ENCODE measurements at places on chromosomes 1 and 21.

DNA sequence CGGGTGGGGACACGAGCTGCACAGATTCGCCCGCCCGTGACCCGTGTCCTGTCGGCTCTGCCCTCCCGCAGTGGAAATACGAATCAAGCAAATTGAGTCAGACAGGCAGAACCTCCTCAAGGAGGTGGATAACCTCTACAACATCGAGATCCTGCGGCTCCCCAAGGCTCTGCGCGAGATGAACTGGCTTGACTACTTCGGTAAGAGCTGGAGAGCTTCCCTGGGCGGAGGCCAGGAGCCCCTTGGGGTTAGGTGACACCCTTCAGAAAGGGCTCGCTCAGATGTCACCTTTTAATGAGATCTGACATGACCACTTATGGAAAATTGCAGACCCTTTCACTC lies 489 bp downstream of the CDCA8 start:
- DNase-seq = no peak

- DNase-seq = no peak
These were observed 2.8 kb downstream of the TGFB2 start for GRCh38 chr1:218347723-218348627.

- no peak for DNase-seq
These were observed at the start of gene RAB25 for GRCh38 chr1:156060937-156061636. Gene RAB25 (plus strand): TSS chr1:156061160. CDS start chr1:156061401, 241 bp downstream.

GRCh38 chr1:225428881-225429455 lies 1.1 kb upstream of the LBR start:
- DNase-seq = no peak

DNA sequence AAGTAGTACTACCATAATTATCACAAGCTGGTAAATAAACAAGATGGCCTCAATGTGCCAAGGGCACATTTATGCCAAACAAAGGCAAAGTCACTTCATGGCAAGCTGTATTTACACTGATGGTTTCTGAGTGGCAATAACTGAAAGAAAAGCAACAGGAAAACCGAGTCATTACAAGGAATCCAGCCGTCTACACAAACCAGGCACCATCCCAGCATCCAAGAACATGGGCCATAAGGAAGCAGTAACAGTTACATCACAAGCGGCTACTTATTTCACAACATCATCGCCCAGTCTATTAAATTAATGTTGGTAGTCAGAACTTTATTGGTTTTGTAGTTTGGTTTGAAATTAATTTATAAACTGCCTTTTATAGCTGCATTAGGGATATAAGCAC lies 214.2 kb downstream of the RERE start:
- DNase-seq = no peak

DNA sequence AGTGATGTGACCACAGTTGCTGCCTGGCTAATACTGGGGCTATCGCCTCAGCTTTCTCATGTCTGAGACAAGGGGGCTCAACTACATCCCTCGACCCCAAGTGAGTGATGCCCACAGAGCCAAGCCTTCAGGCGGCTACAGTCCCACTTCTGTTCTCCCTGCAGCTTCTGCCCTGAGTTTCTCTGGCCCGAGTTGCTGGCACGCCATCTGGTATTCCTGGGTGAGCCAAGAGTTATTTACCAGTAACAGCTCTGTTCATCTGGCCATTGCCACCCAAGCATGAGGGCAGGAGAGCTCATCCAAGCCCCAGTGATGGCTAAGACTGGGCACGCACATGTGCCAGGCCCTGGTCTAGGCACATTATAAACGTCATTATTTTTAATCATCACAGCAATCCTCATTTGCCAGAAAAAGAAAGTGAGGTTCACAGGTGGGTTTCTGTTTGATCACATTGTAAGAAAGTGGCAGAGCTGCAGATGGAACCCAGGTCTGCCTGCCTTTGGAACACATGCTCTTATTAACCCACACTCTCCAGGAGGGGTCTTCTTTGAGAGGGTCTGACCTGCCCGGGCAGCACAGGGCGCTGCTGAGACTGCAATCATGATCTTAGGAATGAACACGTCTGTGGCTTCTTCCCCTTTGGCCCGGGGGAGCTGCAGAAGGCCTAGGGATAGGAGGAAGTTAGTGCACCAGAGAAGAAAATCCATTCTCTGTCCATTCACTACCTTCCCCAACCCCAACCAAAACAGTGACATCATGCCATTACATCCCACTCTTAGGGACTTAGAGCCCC lies 27.5 kb downstream of the KCND3 start:
- DNase-seq = no peak

DNA sequence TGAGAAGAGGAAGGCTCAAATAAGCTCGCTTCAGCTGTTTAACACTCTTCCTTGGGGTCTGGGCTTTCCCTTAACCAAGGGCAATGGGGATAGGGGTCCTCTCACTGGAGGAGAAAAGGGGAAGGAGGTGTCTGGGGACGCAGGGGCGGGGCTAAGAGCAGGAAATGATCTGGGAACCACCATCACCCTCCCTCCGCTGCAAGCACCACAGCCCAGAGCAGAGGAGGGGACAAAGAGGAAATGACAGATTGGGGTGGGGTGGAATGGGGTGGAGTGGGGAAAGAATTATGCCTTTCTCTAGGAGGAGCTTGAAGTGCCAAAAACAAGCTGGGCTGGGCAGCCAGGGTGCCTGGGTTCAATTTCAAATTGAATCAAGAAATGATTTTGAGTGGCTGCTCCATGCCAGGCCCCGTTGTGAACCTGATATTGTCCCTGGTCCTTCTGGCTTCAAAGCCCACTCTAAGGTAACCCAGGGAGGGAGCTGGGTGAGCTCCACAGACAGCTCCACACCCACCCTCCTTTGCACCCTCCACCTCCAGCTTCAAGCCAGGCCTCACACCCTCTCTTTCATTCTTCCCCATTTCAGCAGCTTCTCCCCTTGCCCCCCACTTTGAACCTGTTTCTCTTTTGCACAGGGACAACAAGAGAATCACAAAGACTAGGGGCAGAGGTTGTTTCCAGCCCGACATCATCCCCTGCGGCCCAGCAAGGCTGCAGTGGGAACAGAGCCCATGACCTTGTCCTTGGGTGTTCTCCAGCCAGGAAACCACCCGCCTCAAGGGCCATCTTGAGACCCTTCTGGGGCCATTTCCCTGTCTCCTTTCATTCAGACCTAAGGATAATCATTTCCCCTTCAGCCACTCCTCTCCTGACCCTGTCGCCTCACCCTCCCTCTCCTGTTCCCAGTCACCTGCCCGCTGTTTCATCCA lies 1.1 kb downstream of the ARHGAP30 start:
- DNase-seq = peak; percentile 87

GRCh38 chr1:154502744-154503115 lies 518 bp upstream of the SHE start:
- no peak for DNase-seq

DNA sequence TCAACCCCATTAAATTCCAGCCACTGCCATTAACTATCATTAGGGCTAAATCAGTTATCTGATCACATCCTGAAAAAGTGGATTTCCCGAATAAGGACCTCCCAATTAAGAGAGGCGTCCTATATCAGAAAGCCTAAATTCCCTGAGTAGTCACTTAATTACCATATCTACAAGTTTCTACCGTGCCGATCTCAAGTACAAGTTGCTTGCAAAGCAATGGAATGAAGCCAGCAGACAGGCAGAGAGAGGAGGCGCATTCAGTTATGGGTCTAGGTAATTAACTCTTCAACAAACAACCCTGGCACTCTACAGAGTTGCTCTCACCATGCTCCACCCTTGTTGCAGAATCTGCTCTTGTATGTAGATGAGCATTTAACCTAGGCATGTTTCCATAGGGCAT lies 494.6 kb upstream of the RUNX1 start:
- DNase-seq = no peak

GRCh38 chr1:81834268-81834667 lies 33.5 kb downstream of the ADGRL2 start:
- no peak for DNase-seq

DNA sequence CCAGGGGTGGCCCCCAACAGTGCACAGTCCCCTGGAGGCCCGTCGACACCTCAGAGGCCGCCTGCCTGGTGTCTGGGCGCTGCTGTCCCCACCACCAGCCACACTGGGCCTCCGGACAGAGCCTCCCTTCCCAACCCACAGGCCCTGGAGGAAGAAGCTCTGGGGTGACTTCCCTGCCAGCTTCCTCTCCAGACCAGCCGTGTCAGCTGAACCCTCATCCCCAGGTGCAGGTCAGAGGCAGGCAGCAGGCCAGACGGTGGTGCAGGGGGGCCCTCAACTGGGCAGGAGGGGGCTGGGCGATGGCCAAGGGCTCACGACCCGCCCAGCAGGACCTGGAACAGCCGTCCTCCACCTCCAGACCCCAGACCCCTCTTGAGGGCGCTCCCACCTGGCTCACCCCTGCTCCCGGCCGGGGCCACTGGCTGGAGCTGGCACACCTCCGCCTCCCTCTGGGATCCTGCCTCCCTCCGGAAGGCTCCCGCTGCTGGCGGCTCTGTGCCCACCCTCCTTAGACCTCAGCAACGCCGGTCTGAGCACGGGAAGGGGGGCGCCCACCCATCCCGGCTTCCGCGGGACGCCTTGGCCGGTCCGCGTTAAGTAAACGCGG lies 520 bp downstream of the TNFRSF18 start:
- no peak for DNase-seq

DNA sequence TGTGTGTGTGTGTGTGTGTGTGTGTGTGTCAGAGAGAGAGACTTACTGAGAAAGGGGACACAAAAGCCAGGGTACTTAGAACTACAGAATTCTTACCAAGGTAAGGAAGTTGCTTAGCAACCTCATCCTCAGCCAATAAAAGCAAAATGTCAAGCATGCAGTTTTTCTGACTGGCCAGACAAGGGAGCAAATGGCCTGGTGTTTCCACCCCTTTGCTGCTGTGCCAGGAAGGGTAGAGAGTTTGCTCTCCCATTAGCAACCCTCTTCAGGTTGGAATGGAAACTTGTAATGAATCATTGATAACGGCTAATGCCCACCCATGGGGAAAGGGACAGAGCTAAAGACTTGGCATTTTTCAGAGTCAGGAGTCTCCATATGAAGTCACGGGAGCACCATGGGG lies 10.6 kb downstream of the RXRG start:
- DNase-seq = no peak

GRCh38 chr1:51690285-51690961 lies 73.5 kb downstream of the OSBPL9 start:
- no peak for DNase-seq

GRCh38 chr1:87392248-87393192 lies 63.8 kb downstream of the LMO4 start:
- no peak for DNase-seq

- no peak for DNase-seq
These were observed 133.1 kb downstream of the VAV3 start for GRCh38 chr1:107831921-107832320.

DNA sequence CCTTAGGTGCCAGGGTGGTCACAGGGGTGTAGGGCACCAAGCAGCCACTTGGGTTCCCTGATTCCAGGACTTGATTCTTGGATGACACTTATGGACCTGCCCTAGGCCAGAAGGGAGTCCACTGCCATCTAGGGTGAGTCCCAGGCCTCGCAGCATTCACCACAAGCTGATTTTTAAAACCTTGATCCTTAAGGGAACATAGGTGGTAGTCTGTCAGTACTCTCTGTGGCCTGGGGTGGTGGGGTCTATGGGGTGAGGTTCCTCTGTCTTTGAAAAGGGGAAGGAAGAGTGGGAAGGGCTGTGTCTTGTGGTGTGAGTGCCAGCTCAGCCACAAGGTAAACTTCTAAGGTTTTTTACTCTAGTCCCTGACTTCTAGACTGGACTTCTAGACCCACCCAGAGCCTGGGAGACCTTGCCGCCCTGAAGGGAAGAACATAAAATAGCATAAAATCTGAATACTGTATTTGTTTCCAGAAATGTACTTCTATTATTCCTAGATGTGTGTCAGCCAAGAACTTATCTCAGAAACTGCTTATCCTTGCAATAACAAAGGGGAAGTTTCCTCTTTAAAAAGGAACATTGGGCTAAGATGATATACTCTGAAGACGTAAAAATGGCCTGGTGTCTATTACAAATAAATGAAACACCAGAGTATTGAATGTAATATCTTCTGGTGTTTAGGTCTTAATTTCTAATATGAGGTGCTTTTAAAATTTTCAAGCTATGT lies 757.3 kb downstream of the LTN1 start:
- no peak for DNase-seq

- no peak for DNase-seq
These were observed 421.9 kb upstream of the ADAMTS5 start for GRCh38 chr21:27388825-27389224.

GRCh38 chr1:183306317-183307042 lies 111.7 kb downstream of the NMNAT2 start:
- DNase-seq = no peak

DNA sequence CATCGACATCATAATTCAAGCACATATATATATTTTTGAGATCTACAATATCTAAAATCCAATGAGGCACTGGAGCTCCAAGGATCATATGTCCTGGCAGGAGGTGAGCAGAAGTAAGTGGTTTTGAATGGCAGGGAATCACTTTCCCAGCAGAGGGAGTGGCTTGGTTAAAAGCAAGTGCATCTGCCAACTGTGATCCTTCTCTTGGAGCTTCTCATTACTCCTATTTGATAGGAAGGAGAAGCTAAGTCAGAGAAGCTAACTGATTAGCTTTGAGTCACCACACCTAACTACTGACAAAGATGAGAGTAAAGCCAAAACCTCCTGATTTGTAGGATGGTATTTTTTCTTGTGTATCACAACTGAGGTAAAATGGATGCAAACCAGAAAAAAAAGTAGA lies 55.0 kb downstream of the ALG14 start:
- no peak for DNase-seq

GRCh38 chr1:67308136-67308535 lies 463 bp downstream of the IL12RB2 start:
- DNase-seq = no peak

GRCh38 chr1:205318231-205318991 lies 3.1 kb downstream of the NUAK2 start:
- no peak for DNase-seq

DNA sequence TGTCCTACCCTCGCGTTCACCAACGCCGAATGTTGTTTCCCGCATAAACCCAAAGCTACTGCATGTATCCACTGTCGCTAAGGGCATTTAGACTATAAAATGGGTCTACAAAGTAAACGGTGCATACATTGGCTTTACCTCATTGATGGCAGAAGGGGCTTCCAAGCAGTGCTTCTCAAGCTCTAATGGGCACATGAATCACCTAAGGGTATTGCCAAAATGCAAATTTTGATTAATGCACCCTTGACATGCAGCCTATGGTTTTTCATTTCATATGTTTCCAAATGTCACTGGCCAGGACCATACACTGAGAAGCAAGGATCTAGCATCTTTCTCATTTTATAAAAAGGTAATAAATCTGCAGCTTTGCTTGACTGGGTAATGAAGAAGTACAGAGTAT lies 2.7 kb downstream of the OR6F1 start:
- no peak for DNase-seq

GRCh38 chr1:28209700-28210099 lies 23.1 kb downstream of the DNAJC8 start:
- DNase-seq = no peak

DNA sequence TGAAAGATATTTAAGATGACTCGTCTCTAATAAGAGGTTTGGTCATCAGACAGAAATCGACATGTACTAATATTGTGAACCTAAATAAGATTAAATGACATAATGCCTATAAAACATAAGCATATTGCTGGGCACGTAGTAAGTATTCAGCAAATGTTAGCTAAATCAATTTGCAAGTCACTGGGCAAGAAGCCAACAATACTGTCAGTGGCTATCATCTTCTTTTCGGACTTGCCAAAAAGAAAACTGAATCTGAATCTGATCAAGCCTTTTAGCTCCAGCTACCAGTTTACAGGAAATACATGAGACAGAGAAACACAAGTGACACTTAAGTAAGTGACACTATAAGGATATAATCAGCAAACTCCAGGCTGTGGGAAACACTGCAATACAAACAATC lies 46.0 kb downstream of the RPL5 start:
- peak; percentile 26 for DNase-seq
